Hypothalamus (tissue), 51 donors: ENCODE measurements at places on chromosomes 12 and 14.

- no peak for DNase-seq
Measured at GRCh38 chr12:75716291-75717025, 205.0 kb upstream of the KRR1 start.

DNA sequence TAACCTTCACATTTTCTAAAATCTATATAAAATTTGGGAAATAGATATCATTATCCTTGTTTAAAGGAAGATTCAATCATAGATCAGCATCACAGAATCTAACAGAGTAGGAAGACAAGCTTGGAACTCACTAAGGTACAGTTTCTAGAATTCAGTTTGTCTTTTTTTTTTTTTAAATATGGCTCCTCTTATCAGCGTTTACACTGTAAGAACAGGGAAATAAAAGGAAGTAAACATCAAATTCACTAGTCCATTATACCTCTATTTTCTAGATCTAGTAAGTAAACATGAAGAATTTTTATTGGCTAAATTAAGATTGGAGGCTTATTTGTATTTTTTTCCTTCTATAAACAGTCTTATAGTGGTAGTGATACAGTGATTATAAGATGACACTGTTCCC, 144.9 kb downstream of the LRIG3 start:
- no peak for DNase-seq

GRCh38 chr12:9779209-9779608, 18.5 kb upstream of the CD69 start:
- no peak for DNase-seq

DNA sequence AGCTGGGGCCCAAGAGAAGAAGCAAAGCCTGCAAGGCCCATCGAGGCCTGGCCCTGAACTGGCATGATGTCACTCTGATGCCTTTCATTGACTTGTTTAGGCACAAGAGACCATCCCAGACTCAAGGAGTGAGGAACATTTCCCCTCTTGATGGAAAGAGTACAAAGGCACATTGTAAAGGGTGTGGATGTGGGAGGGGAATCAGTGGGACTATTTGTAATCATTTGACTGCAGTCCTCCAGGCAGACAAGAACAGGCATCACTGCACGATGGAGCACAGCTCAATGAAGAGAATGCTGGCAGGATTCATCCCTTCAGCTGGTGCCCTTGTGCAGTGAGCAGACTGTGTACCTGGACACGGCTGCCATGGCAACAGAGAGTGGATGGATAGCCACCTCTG, 87.9 kb downstream of the LGMN start:
- no peak for DNase-seq

GRCh38 chr14:33393231-33393894, 454.7 kb downstream of the NPAS3 start:
- no peak for DNase-seq
